Hypothalamus (tissue), 51 donors: ENCODE measurements at places on chromosomes 6 and 20.

- no peak for DNase-seq
Observed at GRCh38 chr20:18224968-18225568, 63.3 kb upstream of the ZNF133 start.

DNA sequence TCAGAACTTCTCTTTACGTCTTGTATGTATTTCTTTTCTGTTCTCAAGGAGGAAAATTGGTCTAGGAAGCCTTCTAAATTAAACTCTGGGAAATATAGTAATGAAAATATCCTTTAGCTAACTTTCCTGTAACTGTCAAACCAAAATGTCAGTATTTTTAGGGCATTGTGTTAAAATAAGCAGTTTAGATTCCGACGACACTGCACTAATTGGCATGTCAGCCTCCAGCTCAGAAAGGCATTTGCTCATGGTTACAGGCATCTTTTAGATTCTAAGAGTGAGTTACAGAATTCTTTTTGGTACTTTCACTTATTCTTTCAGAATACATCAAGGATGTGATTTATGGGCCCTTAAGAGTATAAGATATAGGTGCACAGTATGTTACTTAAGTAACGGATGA is 26.1 kb upstream of the VAPB start:
- DNase-seq = no peak

- DNase-seq = no peak
Observed at GRCh38 chr6:166952567-166953486, 3.5 kb downstream of the RNASET2 start.

- no peak for DNase-seq
Observed at GRCh38 chr20:41407607-41408006, 41.0 kb upstream of the EMILIN3 start.

GRCh38 chr6:11065436-11066202 is 21.5 kb upstream of the ELOVL2 start:
- DNase-seq = no peak

- DNase-seq = no peak
Observed at GRCh38 chr20:51319522-51319921, 223.0 kb downstream of the NFATC2 start.

GRCh38 chr6:39044181-39044580 is 4.4 kb upstream of the GLP1R start:
- DNase-seq = no peak

- DNase-seq = no peak
Observed at GRCh38 chr20:25318471-25319240, 70.8 kb downstream of the PYGB start.

GRCh38 chr6:14487625-14488024 is 370.1 kb downstream of the CD83 start:
- no peak for DNase-seq

- no peak for DNase-seq
Observed at GRCh38 chr6:155328539-155329459, 14.5 kb upstream of the TFB1M start.

- DNase-seq = no peak
Observed at GRCh38 chr6:111541026-111541681, 58.1 kb upstream of the REV3L start.

DNA sequence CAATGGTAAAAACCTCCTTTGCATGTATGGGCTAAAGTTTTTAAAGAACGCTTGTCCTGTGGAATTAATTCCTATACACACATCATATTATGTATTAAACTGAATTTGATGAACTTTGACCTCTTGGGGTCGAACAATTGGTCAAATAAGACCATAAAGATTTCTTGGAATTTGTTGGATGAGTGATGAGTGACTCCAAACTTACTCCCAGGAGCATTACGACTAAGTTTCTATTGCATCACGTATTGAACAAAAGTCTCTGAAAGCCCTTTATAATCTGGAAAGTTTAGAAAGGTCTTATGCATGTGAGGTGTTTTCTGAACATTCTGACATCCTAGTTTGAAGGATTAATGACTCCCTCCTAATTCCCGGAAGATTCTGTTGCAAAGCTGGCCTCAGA is 126.9 kb upstream of the BMP5 start:
- no peak for DNase-seq

DNA sequence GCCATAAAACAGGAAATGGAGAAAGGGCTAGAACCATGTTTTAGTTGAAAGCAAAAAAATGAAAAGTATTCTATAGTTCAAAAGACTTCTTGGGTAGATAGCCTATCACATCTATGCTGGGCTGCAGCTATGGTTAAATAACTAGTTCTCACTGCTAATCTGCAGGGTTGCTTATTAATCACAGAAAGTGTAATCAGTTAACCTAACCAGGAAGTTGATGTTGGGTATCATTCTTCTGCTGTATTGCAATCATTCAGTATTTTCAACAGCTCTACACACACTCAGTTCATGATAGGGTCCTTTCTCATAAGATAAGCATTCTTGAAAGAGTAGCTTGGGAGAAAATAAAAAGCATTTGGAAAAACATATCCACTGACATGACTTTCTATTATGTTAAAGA is 135.2 kb upstream of the TCF21 start:
- DNase-seq = no peak

GRCh38 chr6:14545496-14545895 is 427.9 kb downstream of the CD83 start:
- no peak for DNase-seq

- no peak for DNase-seq
Observed at GRCh38 chr20:45408646-45409213, 641 bp downstream of the DBNDD2 start.

DNA sequence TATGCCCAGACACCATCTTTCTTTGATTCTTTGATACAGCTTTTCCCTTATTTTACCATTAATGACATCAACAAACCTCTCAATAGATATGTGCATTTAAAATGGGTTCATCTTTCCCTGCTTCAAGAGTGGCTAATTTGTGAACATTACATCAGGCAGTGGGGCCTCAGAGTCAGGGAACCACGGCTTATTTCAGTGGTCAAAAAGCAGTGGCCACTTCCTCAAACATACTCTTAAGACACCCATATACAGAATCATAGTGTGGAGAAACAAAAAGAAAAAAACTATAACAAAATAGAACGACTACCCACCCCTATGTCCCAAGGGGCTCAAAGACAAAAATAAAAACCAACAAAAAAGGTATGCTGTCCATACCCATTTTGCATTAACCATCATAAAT is 12.9 kb downstream of the SALL4 start:
- DNase-seq = no peak

- DNase-seq = no peak
Observed at GRCh38 chr20:58020656-58021454, 207.6 kb downstream of the ANKRD60 start.

- no peak for DNase-seq
Observed at GRCh38 chr20:14744723-14745122, 407.3 kb upstream of the FLRT3 start.

GRCh38 chr20:45091366-45091765 is 9.6 kb downstream of the KCNS1 start:
- no peak for DNase-seq

- no peak for DNase-seq
Observed at GRCh38 chr6:43478008-43478372, 620 bp downstream of the TJAP1 start.

DNA sequence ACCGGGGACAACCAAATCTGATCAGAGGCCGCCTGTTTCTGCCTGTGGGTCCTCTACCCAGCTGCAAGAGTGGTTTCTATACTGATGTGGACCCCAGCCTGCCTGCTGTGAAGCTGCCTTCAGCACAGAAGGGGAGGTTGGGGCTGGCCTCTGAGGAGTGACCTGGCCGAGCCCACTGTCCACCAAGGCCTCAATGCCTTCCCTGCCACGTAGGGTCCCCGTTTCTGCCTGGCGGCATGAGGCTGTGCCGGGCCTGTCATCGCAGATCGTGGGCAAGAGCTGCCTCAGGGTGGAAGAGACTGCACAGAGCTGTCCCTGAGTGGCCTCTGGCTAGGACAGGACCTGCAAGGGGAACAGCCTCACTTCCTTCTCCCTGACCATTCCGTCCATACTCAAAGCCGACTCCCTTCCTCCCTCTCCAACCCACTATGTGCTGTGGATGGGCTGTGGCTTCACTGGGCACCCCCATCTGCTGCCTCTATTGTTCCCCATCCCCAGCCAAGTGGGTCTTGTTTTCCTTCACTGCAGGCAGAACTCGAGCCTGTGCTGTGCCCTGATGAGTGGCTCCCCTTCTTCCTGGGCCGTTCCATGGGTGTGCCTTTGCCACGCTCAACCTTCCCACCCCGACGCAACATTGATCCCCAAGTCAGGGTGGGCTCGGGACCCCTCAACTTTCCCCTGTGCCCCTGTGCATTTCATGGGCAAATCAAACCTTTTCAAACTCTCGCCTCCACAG is 60.3 kb downstream of the ERMARD start:
- no peak for DNase-seq

- DNase-seq = no peak
Observed at GRCh38 chr6:87875781-87876180, 171.9 kb upstream of the SPACA1 start.

DNA sequence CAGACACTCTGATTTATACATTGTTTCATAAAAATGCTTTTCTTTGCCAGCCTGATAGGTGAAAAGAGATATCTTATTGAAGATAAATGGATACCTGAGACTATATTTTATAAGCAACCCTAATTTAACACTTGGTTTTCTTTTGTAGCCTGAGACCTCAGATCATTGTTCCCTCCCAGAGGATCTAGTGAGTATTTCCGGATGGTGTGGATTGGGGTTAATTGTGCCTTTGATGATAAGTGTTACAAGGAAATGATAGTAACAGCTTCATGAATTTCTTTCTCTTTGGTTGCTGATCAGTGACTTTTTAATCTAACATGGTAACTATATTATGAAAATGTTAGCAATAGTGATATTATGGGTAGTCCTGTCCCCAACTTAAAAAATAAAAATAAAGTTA is 30.4 kb downstream of the KDM1B start:
- DNase-seq = no peak

DNA sequence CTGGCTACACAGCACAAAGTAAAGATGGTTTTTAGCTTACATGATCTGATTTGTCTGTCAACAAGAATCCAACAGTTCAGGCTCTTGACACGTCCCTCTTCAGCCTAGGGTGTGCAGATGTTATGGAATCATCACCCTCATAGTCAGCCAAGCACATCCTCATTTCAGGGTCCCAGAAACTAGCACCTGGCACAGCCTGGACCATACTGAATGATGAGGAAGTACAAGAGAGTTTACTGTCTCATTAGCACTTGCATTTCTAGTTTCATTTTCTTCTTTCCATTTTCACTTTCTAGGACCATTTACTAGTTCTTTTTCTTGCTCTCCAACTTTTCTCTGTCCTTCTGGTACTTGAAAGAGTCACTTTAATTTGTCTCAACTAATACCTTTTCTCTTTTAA is 6.5 kb downstream of the RIPOR2 start:
- DNase-seq = no peak

DNA sequence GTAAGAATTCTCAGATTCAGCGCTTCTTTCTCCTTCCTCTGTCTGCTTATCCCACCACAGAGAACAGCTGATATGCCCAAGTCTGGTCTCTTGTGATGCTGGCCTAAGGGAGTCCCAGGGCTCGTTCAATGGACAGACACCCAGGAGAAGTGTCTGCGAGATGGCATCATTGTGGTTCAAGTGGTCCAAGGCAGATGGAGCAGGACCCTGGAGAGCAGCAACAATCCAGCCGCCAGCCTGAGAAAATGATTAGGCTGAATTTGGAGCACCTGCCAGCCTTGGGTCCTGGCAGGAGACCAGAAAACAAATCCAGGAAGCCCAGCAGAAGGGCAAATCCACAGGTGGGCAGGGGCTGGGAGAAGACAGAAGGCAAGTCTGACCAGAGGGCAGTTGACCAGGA is 145.8 kb downstream of the PTPRT start:
- DNase-seq = no peak

- no peak for DNase-seq
Observed at GRCh38 chr20:53960579-53961272, 109.7 kb downstream of the BCAS1 start.

- DNase-seq = no peak
Observed at GRCh38 chr6:28907394-28907793, 16.4 kb downstream of the TRIM27 start.

DNA sequence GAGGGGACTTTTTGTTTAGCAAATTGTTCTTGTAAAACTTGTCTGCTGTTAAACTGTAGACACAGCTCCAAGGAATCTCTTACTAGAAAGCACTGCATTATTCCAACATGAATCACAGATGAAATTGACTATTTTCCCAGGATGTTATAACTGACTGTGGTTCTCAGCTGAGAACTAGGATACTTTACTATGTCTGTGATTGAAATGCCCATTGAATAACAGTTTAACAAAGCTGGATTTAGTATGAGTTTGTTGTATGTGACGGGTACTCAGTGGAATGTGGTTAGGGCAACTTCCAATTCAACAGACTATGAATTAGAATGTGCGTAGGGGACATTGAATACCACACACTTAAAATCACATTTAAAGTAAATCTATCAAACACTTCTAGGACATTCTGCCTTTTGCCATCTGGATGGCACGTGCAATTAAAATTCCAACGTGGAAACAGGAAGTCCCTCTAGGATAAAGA is 193.4 kb upstream of the PREP start:
- no peak for DNase-seq

DNA sequence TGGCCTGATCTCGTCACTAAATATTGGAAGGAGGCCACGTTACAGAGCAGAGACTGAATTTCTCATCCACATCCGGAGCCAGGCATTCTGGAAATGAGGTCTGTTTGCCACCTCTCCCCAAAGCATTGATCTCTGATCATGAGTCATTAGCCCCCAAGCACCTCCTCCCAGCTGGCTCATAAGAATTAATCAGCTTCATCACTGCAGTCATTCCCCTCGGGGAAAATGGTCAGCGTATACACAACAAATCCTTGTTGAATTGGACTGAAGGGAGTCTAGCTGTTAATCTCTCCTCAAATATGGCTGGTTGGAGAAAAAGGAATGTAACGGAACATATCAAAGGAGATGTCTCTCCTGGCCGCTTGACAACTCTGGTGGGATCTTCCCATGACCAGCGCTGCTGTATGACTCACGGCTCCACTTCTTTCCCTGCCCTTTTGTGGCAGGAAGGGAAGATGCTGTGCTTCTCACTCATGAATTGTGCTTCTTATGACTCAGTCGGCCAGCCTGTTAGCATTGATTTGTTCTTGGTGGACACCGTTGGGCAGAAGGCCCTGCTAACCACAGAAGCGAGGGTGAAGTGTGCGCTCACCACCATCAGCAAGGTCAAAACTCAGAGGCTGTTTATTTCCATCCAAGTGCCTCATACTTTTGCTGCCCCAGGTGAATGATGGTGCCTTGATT is 76.7 kb downstream of the RNF182 start:
- DNase-seq = no peak

GRCh38 chr6:16831136-16831535 is 69.9 kb upstream of the ATXN1 start:
- DNase-seq = no peak

DNA sequence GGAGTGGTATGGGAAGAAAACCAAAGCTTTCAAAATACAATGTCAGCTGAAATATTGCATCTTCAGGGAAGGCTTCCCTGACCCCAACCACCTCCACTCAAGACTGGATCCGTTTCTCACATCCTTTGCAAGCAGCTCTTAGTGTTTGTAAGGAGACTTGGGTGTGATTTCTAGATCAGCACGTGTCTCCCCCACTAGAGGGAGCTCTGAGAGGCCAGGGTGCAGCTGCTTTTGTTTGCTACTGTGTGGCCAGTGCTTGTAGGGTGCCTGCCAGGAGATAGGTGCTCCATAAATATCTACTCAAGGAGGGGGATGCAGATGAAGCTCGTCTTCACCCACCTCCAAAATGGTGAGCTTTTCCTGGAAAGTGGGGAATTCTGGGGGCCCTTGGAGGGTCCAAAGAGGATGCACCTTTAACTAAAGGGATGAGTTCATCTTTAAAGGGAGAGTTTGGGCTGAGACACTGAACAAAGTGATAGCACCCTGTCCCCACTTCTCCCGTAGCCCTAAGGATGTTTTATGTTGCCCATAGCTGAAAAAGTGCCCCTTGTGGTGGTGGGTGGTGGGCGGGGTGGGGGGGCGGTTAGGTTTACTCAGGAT is 52.6 kb upstream of the MAFB start:
- DNase-seq = no peak
